ENCODE measurements at places on chromosomes 4 and X. TPM values are rescaled to one million over a fixed set of nuclear protein-coding genes. Genes with fewer than 3 reads are reported as not detected.

- no peak for DNase-seq
Measured at GRCh38 chrX:14496674-14497073, 32.7 kb upstream of the GLRA2 start.

OFD1 gene
- 7.9 TPM for total RNA-seq

HCCS gene
- 57.7 TPM for total RNA-seq

SLC16A2 gene
- total RNA-seq, result 6.7 TPM

XPNPEP2 gene
- 0.92 TPM for total RNA-seq

Measured in left ventricle myocardium superior (tissue), 1 donor.